ENCODE measurements at places on chromosomes 11 and 22.

GRCh38 chr22:36588285-36588684 lies 59.3 kb upstream of the EIF3D start:
- DNase-seq = no peak

GRCh38 chr11:36339888-36340287 lies 43.8 kb downstream of the PRR5L start:
- no peak for DNase-seq

- no peak for DNase-seq
Measured at GRCh38 chr11:28702450-28702790, 594.2 kb downstream of the METTL15 start.

DNA sequence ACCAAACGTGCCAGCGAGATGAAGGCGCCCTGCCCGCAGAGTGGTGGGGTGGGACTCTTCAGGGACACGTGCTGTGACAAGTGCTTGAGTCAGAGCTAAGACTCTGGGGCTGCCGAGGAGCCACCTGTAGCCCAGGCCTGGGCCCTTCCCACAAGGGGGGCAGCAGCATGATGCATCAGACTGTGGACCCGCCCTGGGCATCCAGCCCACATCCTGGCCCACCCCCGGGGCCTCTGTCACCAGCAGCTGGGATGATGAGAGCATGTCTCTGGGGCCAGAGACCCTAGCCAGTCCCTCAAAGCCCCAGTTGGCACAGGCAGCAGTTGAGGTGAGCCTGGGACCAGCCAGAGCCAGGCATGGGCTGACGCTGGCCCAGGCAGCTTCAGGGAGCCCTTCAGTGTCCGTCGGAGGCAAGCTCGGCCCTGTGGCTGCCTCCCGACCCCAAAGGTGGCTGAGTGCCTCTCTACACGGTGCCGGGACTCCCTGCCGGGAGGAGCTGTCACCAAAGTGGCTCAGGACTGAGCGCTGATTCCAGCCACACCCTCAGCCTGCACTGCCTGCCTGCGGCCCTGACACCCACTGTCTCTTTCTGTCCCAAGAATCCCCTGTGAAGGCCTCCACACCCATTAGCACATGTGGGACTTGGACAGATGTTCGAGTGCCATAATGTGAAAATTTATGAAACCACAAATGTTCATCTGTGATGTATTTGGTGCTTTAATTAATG lies 41.3 kb downstream of the CDKN1C start:
- DNase-seq = no peak

DNA sequence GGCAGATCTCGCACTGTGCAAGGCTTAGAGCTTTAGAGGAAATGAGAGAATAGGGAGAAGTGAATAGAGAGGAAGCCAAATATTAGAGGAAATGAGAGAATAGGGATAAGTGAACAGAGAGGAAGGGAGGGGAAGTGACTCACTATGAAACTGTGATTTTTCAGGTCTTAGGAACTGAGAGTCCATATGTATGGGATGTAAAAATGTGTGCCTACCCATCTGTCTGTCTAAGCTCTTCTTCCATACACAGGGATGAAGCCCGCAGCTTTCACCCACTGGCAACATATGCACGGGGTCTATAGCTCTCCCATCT lies 6.4 kb upstream of the CCDC86 start:
- no peak for DNase-seq

GRCh38 chr22:36432592-36433317 lies 45.0 kb upstream of the MYH9 start:
- no peak for DNase-seq

GRCh38 chr11:20474176-20474881 lies 86.8 kb downstream of the PRMT3 start:
- no peak for DNase-seq

DNA sequence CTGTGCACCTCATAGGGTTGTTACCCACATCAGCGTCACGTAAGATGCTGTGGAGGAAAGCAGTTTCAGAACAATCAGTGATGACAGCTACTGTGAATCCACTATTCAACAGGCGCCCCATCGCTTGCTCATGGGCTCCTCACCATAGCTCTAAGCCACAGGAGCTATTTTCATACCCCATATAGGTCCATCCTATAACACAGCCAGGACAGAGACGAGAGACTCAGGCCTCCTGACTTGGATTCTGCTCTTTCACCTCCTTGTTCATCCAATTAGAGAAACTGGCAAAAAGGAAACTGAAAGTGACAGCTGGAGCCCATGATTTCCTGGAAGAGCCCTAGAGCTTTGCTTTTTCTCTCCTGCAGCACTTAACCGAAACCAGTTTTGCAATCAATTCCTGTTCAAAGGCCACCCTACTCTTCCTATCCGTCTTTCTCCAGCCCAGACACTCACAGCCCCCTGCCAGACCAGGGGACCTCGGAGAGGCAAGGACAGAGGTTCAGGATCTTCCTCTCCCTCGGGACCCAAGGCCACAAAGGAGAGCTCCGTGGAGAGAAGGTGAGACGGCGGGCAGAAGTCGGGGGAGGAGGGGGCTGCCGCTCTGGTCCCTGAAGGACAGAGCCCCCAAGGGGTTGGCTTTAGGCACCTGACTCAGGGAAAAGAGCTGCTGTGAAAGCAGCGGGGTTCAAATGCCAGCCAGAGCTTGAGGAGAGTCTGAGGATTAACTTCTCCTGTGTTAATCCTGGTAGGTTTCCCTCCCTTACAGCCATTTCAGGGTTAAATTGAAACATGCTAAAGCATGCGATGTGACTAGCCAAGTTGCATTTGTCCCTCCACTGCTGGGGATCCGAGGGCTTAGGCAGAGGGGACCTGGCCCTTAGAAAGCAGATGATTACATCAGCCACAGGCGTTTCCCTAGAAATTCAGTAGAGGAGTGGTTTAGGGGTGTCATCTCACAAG lies at the start of gene APOL6:
TSS of gene APOL6 (plus strand) at position 381 of the 960 bp plus-strand sequence. CDS start 7,980 bp downstream, outside the sequence.
- peak; percentile 64 for DNase-seq

- no peak for DNase-seq
Measured at GRCh38 chr11:119916568-119916967, 187.6 kb upstream of the NECTIN1 start.

GRCh38 chr22:50208430-50208938 lies 7.7 kb downstream of the SELENOO start:
- no peak for DNase-seq

DNA sequence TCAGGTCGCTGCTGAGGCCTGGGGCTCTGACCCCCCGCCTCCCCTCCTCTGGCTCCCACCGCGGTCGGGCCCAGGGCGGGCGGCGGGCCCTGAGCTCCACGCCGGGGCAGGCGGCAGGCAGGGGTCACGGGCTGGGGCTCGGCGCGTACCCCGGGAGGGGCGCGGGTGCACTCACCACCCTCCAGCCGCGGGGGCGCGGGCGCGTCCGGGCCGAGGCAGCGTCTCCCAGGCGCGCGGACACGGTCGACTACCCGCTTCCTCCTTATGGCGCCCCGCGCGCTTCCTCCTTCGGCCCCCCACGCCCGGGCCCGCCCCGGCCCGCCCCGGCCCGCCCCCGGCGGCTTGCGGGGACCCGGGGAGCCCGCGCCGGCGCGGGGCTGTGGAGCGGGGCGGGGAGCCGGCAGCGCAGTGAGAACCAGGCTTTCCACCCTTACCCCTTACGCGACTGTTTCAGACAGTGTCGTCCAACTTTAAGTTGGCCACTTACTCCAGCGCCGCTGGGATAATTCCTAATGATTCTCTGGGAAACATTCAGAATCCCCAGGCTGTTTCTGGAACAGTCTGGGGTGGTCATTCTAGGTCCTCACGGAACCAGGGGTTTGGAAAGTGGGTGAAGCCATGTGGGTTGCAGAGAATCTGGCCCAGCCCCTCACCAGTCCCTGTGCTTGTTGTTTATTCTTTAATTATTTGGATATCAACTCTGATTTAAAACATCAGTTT lies at the start of gene BID:
TSS of gene BID (minus strand) at position 264 of the 720 bp plus-strand sequence. CDS start 24,353 bp downstream, outside the sequence.
- peak; percentile 68 for DNase-seq

- DNase-seq = no peak
Measured at GRCh38 chr22:27829620-27830019, 28.1 kb upstream of the MN1 start.

DNA sequence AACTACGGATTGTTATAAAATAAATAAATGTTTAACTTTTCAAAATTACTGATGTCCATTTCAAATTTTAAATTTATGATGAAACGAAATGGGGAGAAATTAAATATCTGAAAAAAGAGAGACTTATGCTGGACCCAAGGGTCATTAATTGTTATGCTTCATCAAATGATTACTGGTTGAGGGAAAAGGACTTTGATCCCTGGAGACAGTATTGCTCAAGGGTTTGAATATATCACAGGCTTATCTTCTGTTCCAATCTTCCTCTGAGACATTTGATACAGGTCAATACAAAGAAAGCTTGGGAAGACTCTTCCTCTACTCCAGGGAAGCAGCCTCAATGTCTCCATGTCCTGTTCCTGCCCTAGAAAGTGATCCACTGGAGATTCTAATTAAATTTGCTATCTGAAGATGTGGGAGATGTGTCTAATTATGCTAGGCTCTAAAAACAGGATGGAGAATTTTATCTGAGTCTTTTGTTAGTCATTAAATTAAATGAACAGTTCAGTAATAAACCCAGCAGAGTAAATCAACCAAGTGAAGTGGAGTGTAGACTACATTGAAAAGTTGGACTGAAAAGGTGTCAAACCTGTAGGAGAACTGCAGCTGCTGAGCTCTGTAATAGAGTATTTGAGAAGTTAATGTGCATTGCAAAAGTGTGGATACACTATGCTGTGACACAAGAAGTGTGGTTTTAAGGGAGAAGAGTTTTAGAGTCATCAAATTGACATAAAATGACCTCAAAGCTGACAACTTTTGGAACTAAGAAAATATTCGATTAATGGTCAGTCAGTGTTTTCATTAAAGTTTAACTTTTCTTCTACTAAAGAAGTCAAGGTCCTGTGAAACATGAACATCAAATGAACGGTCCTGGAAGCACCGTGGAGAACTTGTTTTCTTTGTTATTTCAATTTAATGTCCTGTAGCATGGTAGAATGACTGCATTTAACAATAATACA lies 623.7 kb upstream of the CCDC90B start:
- DNase-seq = no peak

DNA sequence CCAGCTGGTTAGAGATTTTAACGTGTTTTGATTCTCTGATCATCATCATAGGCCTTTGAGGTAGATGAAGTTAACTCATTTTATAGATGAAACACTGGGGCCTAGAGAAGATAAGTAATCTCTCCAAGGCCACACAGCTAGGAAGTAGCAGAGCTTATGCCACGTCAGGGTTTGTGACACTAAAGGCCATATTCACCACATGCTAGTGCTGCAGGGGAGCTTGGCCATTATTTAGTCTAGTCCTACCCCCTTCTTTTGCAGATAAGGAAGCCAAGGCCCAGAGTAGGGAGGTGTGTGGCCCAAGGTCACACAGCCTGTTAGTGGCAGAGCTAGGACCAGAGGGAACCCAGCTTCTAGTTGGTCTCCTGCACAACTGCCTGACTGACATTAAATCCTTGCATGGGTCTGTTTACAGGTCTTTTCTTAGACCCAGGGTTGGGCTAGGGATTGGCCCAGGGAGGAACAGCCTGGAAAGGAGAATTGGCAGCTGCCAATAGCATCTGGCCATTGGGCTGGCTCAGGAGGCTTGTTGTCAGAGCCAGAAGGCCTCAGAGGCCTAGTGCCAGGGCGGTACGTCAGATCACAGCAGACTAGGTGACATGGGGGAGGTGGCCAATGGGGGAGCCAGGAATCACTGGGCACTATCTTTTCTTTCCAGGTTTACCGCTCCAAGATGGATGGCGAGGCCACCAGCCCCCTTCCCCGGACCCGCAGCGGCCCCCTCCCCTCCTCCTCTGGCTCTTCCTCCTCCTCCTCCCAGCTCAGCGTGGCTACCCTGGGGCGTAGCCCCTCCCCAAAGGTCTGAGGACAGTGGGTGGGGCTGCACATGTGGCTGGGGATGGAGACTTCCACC lies 36.0 kb downstream of the PHLDB1 start:
- no peak for DNase-seq

GRCh38 chr22:48811885-48812284 lies 1015.8 kb downstream of the BRD1 start:
- no peak for DNase-seq

Measured in CD4-positive, alpha-beta T cell treated with Interleukin-15 for 1 hour (primary cell).